GM12891 (cell line): ENCODE measurements at places on chromosomes 11 and 22.

GRCh38 chr11:128161994-128162393 is 425.4 kb downstream of the ETS1 start:
- DNase-seq, result no peak

GRCh38 chr11:107780775-107781174 is 68.9 kb upstream of the SLN start:
- DNase-seq, result no peak

DNA sequence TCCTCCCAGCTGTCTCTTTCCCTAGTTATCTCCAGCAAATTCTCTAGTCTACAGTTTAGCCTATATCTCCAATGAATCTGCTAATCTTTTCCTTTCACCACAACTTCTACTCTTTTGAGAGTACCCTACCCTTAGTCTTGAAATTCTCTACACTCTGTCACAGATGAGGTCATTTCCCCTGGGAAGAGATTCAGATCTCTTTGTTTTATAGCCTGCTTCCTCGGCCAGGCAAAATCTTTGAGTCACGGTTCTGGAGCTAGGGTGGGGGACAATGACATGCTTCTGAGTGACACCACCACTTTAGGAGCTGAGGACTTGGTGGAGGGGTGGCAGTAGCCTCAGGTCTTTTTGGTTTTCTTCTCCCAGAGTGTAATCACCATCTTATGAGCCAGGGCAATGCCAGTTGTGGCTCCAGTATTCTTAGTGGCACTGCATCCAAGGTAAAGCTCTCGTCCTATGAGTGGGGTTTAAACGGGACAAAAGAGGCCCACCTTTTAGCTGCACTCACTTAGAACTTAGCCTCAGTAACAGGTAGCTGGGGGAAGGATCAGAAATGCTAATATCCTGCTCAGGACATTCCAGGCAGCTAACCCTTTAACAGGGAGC is 98.5 kb upstream of the RRM1 start:
- no peak for DNase-seq

DNA sequence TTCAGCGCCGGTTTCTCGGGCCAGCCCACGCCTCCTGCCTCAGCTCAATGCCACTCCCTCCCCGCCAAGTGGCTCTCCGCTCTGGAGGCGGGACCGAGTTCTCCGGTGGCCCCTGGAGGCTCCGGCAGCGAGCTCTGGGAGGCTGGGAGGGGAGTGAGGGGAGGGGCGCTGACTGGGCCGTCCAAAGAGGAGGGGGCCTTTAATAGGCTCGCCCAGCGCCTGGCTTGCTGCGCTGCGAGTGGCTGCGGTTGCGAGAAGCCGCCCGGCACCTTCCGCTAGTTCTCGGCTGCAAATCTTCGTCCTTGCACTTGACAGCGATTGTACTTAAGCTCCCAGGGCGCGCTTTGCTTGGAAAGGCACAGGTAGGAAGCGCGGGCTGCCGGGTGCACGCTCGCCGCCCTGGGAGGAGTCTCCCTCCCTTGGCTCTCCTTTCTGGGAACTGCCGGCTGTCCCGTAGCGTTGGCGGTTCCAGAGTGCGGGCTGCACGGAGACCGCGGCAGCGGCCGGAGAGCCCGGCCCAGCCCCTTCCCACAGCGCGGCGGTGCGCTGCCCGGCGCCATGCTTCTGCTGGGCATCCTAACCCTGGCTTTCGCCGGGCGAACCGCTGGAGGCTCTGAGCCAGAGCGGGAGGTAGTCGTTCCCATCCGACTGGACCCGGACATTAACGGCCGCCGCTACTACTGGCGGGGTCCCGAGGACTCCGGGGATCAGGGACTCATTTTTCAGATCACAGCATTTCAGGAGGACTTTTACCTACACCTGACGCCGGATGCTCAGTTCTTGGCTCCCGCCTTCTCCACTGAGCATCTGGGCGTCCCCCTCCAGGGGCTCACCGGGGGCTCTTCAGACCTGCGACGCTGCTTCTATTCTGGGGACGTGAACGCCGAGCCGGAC is at the start of gene ADAMTS15:
TSS of gene ADAMTS15 (plus strand) at position 230 of the 894 bp plus-strand sequence. CDS start at position 559, 329 bp downstream.
- DNase-seq, result no peak

DNA sequence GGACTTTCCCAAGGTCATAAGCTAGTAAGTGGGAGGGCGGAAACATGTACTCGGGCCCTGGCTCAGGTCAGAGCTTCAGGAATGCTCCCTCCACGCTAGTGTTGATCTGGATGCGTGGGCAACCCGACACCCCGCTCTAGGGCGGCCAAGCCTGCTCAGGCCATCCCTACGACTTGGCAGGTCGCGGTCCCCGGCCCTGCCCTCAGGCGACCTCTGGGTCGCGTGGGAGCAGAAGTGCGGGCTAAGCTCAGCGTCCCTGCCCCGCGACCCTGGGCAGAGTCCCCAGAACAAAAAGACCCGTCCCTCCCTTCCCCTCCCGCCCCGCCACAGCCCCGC is 781 bp upstream of the TEF start:
- DNase-seq, result no peak

DNA sequence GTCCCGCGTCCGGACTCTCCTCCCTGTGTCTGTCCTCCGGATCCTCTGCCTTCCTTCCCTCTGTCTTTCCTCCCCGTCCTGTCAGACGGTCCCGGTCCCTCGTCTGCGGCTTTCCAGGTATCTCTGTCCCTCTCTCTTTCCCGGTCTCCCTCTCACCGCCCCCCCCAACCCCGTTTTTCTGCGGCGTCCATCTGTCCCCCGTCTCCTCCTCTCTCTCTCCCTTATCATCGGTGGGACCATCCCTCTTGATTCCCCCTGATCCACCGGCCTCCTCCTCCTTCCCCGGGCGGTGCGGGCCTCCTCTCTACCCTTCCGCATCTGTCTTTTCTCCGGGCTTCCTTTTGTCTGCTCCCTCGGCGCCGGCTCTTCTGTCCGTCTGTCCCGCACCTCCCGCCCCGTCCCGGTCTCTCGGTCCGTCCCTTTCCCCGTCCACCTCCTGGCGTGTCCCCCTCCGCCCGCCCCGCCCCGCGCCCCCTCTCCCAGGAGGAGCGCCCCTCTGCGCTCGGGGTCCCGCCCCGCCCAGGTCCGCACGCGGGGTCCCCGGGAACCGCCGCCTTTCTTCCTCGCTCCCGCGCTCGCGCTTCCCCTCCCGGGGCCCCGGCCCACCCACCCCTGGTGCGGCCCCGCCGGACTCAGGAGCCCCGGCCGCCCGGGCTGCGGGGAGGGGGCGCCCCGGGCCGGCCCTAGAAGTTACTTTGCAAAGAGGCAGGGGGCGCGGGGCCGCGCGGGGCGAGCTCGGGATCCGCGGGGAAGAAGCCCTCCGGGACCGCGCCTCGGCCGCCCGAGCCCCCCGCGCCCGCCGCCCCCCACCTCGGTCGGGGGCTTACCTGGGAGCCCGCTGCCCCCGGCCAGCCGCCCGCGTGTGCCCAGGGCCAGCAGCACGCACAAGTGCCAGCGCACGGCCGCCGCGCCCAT is 568 bp downstream of the SCUBE1 start:
- no peak for DNase-seq
